ENCODE measurements at places on chromosomes 11 and 22. TPM values are rescaled to one million over a fixed set of nuclear protein-coding genes. Genes with fewer than 3 reads are reported as not detected.

IL10RA gene
- not detected for total RNA-seq

CLTCL1 gene
- total RNA-seq = 12.7 TPM

MYO7A gene
- total RNA-seq = 0.22 TPM

SREBF2 gene
- total RNA-seq = 74.7 TPM

PLEKHA7 gene
- total RNA-seq = 0.22 TPM

POU2AF3 gene
- total RNA-seq = 0.14 TPM

Measured in placental pericyte (primary cell).